ENCODE measurements at places on chromosomes 13 and 19.

DNA sequence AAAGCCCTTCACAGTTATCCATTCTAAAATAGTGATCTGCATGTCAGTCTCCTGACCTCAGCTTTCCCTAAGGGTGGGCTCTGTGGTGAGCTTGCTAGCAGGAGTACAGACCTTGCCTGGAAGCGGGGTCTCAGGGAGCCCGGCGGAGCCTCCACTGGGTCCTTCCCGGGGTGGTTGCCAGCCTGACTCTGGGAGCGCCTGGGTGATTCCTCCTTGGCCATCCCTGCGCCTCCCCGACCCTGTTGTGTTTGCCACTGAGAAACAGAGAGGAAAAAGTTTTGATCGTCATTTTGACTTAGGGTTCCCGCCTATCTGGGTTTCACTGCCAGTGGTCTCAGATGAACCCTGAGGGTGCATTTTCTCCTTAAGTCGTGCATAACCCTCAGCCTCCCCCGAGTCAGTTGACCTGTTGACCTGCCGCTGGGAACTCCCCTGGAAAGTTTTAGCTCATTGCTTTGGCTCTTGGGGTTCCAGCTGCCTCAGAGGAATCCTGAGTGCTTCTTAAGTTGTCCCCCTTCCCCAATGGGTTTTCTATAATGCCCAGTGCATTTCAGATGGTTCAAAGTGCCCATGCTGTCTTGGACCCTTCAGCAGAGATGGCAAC is 117.8 kb downstream of the RAB20 start:
- no peak for DNase-seq

DNA sequence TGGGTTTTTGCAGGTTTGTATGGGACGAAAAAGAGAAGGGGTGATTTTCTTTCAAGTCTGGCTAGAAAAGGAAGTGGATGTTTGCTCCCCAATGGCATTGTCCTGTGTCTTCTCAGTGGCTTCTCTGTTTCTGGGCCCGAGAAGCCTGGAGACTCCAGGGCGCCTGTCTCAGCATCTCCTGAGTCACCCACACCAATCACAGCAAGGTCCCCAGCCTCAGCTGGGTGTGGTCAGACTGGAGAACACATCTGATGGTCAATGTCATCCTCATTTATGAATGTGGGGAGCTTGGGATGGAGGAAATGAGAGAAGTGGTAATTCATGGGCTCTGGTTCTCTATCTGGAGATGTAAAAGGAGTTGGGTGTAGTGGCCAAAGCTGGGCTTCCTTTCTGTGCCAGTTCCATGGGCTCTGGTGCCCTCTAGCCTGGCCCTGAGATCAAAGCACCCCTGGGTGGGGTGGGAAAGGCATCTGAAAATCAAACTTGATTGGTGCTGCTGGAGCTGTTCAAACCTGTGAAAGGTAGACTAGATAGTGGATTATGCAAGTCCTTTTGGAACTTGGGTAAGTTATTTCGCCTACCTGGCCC is 13.4 kb downstream of the RASL11A start:
- DNase-seq: no peak

GRCh38 chr19:17775245-17775927 is 19.6 kb upstream of the B3GNT3 start:
- DNase-seq: no peak

GRCh38 chr13:77470986-77471385 is 64.5 kb upstream of the SCEL start:
- no peak for DNase-seq

Data from ascending aorta (tissue), 2 donors.